Fibroblast of the aortic adventitia (primary cell): ENCODE measurements at places on chromosomes 5 and 9. TPM values are rescaled to one million over a fixed set of nuclear protein-coding genes. Genes with fewer than 3 reads are reported as not detected.

The SLC6A7 gene
- total RNA-seq, result not detected in 2 replicates

GRCh38 chr9:83198371-83198770 is 135.4 kb upstream of the RASEF start:
- DNase-seq, result no peak

The TPPP gene
- total RNA-seq, result not detected in 2 replicates

DNA sequence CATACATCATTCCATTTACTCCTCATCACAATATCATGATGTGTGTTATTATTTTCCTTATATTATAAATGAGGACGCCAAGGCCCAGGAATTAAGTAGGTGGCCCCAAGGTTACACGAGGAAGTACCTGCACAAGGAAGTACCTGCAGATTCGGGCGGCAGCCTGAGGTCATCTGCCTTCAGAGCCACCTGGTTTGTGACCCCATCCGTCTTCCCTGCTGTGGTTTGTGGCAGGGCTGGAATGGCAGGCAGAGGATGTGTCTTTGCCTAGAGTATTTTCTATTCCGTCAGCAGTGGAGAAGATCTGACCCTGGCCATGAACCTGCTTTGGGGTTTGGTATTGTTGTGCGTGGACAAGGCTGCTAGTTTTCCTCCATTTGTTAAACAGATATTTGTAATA is 59.7 kb downstream of the PDZD2 start:
- DNase-seq, result no peak

DNA sequence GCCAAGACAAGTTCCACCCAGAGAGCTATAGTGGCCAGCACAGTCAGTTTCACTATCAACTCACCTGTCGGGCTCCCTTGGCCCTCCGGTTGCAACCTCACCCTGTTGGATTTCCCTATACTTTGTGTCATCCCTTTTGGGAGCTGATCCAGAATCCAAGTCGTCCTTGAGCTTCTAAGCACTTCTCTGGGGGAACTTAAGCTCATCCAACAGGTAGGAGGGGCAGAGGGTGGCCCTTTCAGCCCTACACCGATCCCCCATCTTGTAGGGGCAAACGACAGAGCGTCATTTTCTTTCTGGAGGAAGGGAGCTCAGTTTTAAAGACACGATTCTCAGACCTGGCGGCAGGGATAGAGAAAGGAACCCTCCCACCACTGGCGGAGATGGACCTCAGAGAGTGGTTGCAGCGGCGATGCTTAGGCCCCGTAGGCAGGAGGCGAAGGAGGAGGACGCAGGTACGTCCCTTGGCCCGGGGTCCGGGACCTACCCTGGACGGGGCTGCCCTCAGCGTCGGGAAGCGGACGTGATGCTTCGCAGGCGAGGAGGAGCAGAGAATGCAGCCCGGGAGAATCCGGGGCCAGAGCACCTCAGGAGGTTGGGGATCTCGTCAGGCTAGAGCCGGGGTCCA is 519 bp downstream of the ZER1 start:
- peak; percentile 15 for DNase-seq

- no peak for DNase-seq
Measured at GRCh38 chr5:180235077-180235476, 26.1 kb upstream of the RASGEF1C start.

GRCh38 chr5:34834794-34835089 is 4.2 kb upstream of the TTC23L start:
- no peak for DNase-seq

The SLC34A3 gene
- not detected in 2 replicates for total RNA-seq

DNA sequence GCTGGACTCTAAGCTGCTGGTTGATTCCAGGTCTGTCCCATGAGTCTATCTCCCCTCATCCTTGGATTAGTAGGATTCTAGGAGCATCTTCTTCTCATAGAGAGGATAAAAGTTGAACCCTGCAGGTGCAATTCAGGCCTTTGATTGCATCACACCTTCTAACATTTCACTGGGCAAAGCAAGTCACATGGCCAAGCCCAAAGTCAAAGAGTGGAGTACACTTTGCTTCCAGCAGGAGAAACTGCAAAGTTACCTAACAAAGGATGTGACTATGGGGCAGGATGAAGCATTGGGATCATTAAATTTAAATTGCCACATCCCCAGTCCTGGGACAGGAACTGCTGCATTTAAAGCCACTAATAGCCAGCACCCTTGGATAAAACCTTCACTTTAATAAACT is 51.0 kb upstream of the EGFLAM start:
- DNase-seq, result no peak

DNA sequence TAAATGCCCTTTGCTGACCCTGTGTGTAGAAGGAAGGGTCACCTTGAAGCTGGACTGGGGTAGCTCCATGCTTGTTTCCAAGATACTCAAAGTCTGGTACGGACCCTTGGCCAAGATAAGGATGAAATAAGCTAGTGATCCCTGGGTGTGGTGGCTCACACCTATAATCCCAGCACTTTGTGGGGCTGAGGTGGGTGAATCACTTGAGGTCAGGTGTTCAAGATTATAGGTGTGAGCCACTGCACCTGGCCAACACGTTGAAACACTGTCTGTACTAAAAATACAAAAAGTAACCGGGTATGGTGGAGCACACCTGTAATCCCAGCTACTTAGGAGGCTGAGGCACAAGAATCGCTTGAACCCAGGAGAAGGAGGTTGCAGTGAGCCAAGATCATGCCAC is 33.3 kb downstream of the ACOT12 start:
- DNase-seq, result no peak

DNA sequence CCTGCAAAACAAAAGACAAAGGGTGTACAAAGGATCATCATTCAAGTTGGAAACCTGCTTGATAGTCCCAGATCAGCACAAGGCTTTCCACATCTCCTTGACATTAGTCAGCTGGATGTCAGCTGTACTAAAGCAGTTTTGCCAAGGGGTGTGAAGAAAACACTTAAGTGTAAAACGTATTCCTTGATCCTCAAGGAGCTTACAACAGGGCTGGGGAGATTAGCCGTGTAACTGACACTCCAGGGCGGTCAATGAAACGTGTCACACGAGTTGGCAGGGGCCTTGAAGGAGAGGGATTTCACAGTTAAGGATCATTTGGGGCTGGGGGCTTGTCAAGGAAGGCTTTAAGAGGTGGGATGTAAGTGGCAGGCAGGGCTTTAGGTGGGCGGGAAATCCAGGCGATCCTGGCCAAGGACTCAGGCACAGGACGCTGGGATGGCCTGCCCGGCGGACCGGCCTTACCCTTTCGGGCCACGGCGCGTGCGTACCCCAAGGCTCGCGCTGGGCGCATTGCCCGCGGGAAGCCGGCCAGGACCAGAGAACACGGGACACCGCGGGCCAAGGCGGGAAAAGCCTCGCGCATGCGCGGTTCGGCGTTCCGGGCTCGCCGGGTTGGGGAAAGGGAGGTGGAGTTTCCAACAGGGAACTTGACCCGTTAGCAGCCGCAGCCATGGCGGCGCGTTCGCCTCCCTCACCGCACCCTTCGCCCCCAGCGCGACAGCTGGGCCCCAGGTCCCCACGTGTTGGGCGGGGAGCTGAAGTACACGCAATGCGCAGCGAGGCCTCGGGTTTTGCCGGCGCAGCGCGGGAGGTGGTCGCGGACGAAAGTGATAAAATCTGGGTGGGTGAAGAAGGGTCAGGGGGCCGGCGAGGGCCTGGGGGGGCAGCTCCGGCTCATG is at the start of gene CNTLN:
Gene CNTLN (plus strand): TSS at position 645 of the 899 bp plus-strand sequence. CDS start 26 bp downstream, at position 671.
- DNase-seq, result peak; percentile 91

DNA sequence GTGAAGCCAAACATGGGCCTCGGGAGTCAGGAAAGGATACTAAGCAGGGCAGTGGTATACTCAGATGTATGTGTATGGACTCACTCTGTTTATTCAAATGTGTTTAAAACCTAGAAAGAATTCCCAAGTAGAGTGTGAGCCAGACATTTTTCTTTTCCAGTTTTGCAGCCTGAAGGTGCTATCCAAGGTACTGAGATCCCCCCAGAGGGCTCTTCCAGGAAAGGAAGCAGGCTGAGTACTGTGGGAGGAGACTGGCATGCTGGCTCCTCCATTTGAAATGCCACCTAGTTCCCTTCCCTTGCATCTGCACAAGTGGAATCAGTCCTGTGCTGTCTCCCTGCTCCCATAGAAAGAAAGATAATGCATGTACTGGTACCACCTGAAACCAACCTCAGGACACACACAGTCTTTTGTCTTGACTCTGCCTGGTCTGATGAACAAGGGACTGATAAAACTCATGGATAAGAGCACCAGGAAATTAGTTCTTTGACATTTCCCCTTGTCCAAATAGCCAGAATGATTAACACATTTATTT is 85.9 kb downstream of the HRH2 start:
- no peak for DNase-seq

The HEMGN gene
- total RNA-seq, result not detected in 2 replicates

The RNF130 gene
- 21.7 and 27.3 TPM in 2 replicates for total RNA-seq

DNA sequence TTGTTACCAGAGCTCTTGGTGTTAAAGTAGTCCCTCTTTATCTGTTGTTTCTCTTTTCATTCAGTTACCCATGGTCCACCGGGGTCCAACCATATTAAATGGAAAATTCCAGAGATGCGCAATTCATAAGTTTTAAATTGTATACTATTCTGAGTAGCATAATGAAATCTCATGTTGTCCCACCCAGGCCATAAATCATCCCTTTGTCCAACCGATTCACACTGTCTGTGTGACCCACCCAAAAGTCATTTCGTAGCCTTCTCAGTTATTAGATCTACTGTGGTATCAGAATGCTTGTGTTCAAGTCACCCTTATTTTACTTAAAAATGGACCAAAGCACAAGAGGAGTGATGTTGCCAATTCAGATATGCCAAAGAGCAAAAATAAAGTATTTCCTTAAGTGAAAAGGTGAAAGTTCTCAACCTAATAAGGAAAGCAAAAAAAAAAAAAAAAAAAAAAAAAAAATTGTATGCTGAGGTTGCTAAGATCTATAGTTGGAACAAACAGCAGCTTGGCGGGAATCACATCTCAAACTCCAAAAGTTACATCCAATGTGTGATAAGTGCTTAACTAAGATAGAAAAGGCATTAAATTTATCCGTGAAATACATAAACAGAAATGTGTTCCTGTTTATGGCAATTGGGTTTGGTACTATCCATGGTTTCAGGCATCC is 106.8 kb upstream of the GPBP1 start:
- no peak for DNase-seq

The IFNA2 gene
- not detected in 2 replicates for total RNA-seq

DNA sequence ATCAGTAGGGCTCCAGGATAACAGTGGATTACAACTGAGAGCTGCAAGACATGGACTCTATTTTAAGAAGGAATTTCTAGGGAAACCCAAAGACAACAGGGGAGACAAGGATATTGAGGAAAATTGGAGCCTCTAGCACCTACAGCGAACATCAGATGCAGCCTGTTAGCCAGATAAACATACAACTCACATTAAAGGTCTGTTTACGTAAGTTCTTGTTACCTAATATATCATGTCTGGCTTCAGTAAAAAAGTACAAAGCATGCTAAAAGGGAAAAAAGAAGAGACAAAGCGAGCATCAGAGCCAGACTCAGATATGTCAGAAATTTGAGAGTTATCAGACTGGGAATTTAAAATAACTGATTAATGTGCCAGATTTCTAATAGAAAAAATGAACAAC is 17.2 kb downstream of the GNPDA1 start:
- DNase-seq, result no peak

GRCh38 chr5:135986891-135987401 is 32.2 kb upstream of the LECT2 start:
- DNase-seq, result peak; percentile 86

DNA sequence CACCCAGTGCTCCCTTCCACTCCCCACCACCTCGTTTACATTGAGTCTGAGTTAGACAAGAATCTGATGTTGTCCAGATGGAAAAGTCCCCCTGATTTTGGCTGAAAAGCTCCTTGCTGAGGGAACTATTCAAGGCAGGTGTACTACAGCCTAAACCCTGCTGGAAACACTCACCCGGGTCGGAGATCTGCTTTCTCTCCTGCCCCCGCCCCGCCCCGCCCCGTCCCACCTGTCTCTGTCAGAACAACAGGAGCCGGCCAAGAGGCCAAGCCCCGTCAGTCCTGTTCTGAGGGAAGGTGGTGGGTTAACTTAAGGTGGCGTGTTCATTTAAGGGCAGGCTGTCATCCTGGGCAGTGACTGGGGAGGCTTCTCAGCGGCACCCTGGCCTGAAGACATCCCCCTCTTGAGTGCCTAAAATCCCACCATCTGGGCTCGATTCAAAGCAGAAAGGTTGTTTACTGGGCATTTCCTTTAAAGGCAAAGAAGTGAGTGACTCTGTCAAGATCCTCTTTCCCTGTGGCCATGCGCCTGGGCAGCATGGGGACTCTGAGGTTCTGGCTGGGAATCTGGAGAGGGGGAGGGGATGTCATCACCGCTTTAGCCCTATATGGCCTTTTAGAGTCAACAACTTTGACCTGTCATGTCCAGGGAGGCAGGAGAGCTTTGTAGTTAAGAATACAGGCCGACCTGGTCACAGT is 71.1 kb upstream of the NEURL1B start:
- DNase-seq, result no peak

- peak; percentile 82 for DNase-seq
Measured at GRCh38 chr5:33316773-33317172, 124.0 kb upstream of the TARS1 start.

- peak; percentile 20 for DNase-seq
Measured at GRCh38 chr5:125160787-125161502, 414.5 kb upstream of the ZNF608 start.

The GALNT10 gene
- 12.0 and 46.5 TPM in 2 replicates for total RNA-seq

The PCAT7 gene
- 0.09 TPM in 1 of 2 replicates, not detected in the other for total RNA-seq

- no peak for DNase-seq
Measured at GRCh38 chr9:137670391-137671195, 51.8 kb downstream of the EHMT1 start.

DNA sequence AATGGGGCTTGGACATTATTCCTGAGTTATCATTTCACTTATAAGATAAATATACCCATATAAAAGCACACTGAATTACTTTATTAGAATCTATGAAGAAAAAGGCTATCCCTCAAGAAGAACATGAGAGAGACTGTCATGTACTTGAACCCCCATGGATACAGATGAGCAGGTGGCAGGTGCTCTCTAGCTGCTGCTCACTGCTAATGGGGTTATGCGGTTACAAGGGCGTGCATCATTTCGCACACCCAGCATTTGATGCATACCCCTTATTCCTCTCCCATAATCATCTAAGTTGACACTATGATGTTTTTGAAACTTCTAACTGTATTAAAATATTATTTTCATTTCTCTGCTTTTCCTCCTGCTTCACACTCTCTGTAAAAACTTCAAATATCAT is 16.4 kb downstream of the ITK start:
- no peak for DNase-seq

The LCN15 gene
- total RNA-seq, result not detected in 2 replicates

DNA sequence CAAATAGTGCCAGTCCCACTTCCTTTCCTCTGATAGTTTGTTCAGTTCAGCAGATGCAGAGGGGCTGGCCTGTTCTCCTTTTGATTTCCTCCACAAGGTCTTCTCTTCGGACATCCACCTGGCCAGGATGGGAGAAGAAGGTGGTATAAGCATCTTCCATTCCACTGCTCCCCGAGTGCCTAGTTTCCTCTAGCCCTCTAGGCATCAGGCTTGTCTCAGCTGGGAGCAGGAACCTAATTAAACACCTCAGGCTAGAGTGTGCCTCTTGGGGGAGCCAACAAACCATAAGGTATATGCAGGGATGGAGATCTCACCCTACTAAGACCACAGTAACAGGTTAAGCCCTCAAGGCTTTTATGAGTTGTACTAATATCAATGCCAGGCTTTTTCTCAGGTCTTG is 835 bp upstream of the DND1 start:
- DNase-seq, result no peak

- no peak for DNase-seq
Measured at GRCh38 chr5:177230660-177231059, 72.9 kb downstream of the RAB24 start.

- DNase-seq, result peak; percentile 48
Measured at GRCh38 chr5:157549283-157549629, 26.3 kb downstream of the ADAM19 start.

- peak; percentile 56 for DNase-seq
Measured at GRCh38 chr9:125829743-125830142, 82.6 kb downstream of the PBX3 start.

The CCIN gene
- 0.25 and 2.6 TPM in 2 replicates for total RNA-seq

The EPB41L4A gene
- 0.54 and 2.4 TPM in 2 replicates for total RNA-seq
